ENCODE measurements at places on chromosomes 7 and 10.

- DNase-seq, result no peak
Measured at GRCh38 chr7:50821457-50822008, 38.8 kb upstream of the GRB10 start.

DNA sequence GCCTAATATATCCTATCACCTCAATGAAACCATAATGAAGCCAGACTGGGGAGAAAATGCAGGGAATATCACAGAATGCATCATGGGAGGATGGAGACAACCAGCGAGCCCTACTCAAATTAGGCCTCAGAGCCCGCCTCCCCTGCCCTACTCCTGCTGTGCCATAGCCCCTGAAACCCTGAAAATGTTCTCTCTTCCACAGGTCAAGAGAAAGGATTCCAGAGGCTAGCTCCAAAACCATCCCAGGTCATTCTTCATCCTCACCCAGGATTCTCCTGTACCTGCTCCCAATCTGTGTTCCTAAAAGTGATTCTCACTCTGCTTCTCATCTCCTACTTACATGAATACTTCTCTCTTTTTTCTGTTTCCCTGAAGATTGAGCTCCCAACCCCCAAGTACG, 31.5 kb downstream of the PRSS2 start:
- DNase-seq, result no peak

DNA sequence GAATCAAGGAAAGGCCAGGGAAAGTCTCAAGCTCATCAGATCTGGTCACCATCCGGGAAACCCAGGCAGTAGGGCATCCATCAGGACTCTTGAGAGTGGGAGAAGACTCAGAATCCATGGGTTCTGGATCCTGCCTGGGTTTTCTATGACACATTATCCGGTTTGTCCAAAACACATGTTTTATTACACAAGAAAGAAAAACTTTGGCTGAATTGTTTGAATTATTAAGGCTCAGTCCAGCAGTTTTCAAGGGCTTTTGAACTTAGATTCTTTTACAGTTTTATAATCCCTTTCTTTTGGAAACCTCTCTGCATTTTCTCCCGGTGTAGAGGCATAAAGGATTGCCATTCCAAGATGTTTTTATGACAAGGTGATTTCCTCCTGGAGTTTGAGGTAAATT, 528.5 kb upstream of the MGMT start:
- no peak for DNase-seq

DNA sequence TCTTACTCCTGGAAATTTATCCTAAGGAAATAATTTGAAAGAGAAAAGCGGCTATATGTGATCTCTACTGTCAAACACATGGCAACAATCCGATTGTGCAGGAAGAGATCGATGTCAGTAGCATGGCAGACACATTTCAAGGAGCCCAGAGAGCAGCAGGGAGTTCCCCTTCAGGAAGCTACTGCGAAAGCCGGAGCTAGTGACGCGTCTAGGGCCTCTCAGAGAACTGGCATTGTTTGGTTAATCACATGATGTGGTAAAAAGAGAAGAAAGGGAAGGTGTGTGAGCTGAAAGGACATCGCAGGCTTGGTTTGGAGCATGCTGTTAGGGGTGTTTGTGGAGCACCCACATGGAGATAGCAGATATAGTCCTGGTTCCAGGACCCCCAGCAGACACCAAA, 74.9 kb downstream of the BEND7 start:
- DNase-seq, result no peak

DNA sequence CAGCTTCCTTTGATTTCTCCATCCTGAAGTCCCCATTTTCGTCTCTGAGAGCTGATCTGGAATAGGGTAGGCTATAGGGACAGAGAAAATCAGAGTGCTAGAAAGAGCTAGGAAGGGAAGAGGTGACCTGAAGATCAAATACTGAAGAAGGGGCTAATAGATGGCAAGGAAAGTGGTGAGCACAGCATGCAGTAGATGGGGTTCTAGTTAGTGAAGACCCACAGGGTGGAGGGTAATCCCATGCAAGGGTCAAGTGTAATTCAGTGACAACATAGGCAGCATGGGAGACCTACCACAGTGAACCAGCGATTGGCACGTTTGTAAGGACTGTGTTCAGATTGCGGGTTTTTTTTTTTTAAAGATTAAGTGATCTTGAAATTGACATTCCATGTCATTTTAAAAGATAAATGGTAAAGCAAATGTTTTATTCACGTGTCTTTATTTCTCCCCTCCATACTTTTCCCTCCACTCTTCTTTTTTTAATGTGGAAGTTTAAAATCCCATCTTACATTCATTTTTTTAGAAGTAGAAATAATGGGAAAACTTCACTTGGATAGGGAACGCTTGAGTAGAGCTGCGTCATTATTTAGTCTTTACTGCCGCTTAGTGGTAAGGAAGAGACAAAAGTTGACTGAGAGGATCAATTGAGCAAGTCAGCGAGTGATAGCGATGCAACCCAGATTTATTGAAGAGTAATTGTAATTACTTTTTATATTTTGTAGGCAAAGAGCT, 21.0 kb upstream of the ABI1 start:
- DNase-seq, result no peak

GRCh38 chr10:49298983-49299815, at the start of gene C10orf71:
Gene C10orf71 (plus strand): TSS chr10:49299170. CDS start chr10:49322546, 23,376 bp downstream.
- no peak for DNase-seq

- DNase-seq, result no peak
Measured at GRCh38 chr7:99473315-99473596, 566 bp downstream of the ZNF789 start.

DNA sequence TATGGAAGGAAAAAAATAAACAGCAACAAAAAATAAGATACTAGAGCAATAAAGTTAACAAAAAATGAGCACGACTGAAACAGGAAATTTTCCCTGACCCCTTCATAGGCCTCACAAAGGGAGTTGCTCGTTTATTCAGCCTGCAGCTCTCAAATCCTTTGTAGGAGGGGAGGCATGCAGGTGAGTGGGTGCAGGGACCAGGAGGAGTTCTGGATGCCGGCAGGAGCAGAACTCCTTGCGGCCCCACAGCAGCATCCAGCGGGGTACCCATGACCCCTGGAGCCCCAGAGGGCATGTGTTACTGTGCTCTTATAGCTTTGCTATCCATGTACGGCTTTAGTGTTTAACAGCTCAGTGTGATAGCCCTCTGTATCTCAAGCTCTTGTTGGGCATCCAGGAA, 5.8 kb downstream of the TAS2R39 start:
- no peak for DNase-seq

DNA sequence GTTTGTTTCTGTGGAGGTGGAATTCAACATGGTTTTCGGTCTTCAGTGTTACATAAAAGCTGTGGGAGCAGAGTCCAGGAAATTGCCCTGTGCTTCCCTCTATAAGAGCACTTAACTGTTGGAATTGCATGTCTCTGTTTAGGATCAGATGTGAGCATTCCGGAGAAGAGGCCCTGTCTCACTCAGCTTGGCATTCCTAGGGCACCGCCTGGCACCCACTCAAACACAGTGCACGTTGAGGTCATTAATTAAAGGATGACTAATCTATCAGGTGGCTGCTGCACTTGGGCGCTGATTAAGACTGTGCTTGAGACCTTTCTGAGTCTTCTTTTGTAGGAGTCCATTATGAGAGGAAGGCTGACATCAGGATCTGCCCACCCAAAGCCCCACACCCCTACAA, 82.8 kb upstream of the VIPR2 start:
- no peak for DNase-seq

DNA sequence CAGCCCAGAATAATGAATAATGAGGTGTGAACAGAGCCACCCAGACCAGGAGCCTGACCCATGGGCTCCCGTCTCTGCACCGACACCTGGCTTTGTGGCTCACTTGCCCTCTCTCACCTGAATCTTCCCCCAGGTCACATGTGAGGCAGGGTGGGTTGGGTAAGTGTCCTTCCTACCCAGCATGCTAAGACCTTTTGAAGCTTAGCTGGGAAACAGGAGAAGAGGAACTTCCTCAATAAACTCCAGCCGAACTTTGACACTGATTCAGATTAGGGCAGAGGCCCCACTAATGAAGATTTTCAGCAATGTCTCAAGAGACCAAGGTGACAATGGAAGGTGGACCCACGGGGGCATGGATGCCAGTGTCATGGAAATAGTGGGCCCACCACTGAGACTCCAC, 46.6 kb upstream of the AQP1 start:
- no peak for DNase-seq

- DNase-seq, result no peak
Measured at GRCh38 chr7:6212008-6212407, 60.4 kb downstream of the CYTH3 start.

GRCh38 chr7:15648461-15648961, 38.0 kb downstream of the MEOX2 start:
- DNase-seq, result no peak

GRCh38 chr10:125592897-125593296, 90.1 kb downstream of the TEX36 start:
- no peak for DNase-seq

DNA sequence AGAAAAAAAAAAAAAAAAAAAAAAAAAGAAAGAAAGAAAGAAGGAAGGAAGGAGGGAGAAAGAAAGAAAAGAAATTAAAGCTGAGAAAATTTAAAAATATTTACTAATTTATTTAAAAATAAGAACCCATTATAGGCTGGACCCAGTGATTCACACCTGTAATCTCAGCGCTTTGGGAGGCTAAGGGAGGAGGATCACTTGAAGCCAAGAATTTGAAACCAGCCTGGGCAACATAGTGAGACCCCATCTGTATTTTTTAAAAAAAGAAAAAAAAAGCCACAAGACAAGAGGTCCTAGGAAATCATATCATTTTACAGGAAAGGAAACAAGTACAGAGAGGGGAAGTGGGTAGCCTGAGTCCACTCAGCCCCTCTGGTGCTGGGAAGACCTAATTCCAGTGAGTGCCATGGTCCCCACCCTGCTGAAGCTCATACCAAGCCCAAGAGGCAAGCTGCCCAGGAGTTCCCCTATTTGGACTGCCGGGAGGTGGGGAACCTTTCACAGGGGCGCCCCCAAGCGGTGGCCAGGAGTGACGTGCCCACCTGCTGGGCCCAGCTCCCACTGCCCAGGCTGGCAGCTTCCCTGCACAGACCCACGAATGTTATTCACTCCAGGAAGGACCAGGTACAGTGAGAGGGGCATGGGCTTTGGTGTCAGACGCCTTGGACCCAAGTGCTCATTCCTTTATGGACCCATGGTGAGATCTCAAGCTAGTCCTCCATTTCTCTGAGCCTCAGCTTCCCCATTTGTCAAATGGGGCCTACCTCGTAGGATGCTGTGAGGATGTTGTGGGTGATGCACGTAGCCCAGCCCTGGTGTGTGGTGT, 133.6 kb downstream of the ZMIZ1 start:
- no peak for DNase-seq

DNA sequence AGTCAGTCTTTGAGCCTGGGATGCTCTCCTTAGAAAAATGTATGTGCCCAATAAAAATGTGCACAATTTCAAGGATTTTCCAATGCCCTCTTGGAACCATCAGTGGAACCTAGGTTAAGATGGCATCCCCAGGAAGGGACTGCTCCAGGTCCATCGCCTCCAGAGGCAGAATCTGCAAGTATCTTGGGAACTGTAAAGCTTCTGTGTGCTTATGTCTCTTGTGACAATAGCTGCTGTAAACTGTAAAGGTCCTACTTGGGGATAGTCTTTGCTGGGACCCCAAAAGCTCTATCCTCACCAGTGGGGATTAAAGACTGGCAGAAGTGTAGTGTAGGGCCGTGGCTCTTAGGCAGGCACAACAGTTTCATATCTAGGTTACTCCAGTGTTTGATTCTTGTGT, 11.9 kb downstream of the DUSP5 start:
- DNase-seq, result no peak

DNA sequence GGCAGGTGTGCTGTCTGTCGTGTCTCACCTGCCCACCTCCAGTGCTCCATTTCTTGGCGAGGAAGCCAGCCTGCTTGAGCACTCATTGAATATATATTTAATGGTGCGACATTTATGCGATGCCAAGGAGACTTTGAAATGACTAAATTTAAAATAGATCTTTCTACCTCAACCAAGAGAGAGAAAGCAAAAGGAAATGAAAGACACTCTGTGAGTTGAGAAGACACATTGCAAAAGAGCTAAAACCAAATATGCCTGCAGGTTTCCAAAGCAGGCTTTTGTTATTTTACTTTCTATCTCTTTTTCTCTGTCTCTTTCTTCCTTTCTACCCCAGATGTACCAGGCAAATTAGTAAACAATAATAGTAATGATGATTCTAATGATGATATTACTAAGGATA, 53.6 kb upstream of the AOAH start:
- DNase-seq, result no peak

All from activated CD8-positive, alpha-beta memory T cell treated with anti-CD3 and anti-CD28 coated beads for 1 hour (primary cell).